CD4-positive, alpha-beta memory T cell (primary cell): ENCODE measurements at places on chromosomes 1 and 21. TPM values are rescaled to one million over a fixed set of nuclear protein-coding genes. Genes with fewer than 3 reads are reported as not detected.

C1orf21 gene
- 0.80 TPM for total RNA-seq

SPRR2G gene
- total RNA-seq: not detected

AQP10 gene
- total RNA-seq: not detected

SCAF4 gene
- 60.2 TPM for total RNA-seq

PGLYRP4 gene
- total RNA-seq: not detected

DNA sequence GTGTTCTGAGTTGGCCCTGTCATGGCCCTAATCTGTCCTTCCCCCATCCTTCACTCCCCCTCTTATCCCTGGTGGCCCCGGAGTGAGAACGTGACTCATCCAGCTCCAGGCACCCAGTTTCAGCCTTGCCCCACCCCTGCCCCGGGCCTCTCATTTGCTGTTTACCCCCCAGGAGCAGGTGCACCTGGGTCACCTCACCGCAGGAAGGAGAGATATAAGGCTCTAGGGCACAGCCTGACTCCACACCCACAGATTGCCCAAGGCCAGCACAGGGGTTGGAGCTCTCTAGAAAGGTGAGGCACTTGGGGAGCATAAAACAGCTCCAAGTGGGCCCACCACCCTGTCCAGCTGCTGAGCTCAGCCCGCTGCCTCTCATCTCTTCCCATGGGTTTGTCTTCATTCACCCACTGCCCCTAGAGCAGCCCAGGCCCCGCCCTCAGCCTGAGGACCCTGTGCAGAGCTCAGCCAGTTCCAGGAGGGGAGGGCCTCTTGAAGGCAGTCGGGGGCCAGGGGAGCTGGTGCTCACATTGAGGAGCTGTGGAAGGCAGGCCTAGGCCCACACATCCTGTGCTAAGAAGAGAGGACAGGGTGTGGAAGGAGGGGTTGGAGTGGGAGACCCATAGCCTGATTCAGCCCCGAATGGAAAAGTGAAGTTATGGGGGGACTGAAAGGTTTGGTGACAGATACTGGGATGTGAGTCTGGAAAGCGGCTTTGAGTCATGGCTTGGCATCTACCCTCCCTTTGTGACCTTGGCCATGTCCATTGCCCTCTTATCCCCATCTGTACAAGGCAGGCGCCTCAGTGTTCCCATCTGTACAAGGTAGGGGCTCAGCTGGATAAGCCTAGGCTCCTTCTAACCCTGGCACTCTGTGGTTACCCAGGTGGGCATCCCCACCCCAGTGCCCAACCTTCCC lies 16.1 kb upstream of the GPR37L1 start:
- H3K36me3 ChIP-seq: no peaks in the 10 kb centered on the region
- H3K4me3 ChIP-seq: no peak overlapping the region
- no peaks in the 10 kb centered on the region for H3K27me3 ChIP-seq

DNA sequence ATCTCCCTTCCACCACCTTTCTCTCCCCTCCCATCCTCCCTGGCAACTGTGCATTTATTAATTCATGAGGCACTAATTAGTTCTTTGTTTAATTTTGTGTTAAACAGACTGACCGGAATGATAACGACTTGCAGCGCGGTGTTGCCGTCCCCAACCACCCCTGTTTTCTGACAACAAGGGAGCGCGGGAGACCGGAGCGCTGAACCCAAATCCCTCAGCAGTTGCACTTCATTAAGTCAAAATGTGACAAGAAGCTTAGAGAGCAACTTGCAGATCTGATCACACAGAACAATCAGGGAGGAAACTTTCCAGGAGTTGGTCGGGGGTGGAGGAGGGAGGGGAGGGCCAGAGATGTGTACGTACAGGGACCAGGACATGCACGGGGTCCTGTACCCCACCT lies 89.2 kb downstream of the CASZ1 start:
- H3K4me3 ChIP-seq: no peak overlapping the region
- H3K27ac ChIP-seq: no peak overlapping the region
- no peak for DNase-seq
- H3K36me3 ChIP-seq: no peaks in the 10 kb centered on the region
- H3K4me1 ChIP-seq: no peaks in the 10 kb centered on the region
- H3K27me3 ChIP-seq: no peaks in the 10 kb centered on the region

DNA sequence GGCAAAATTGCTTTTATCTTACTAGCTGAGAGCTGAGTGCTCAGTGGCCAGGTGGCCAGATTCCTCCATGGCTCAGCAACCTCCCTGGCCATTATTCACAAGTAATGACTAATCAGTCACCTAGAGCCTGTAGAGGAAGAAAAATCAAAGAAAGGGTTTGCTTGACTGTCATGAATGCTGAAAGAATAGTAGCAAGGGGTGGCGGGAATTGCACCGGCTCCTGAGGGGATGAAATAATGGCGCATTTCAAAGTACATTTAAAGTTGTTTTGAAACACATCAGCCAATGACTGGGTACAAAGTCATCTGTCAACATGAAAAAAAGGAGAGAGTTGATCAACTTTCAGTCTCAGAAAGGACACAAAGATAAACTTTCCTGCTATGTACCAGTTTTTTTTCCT lies 99.5 kb downstream of the OMA1 start:
- no peak overlapping the region for H3K4me3 ChIP-seq
- H3K27ac ChIP-seq: no peak overlapping the region
- H3K27me3 ChIP-seq: no peaks in the 10 kb centered on the region

GRCh38 chr1:217343907-217344306 lies 287.0 kb downstream of the GPATCH2 start:
- no peaks in the 10 kb centered on the region for H3K36me3 ChIP-seq
- H3K4me1 ChIP-seq: no peaks in the 10 kb centered on the region
- no peaks in the 10 kb centered on the region for H3K27me3 ChIP-seq
- H3K27ac ChIP-seq: no peak overlapping the region
- no peak overlapping the region for H3K4me3 ChIP-seq

DNA sequence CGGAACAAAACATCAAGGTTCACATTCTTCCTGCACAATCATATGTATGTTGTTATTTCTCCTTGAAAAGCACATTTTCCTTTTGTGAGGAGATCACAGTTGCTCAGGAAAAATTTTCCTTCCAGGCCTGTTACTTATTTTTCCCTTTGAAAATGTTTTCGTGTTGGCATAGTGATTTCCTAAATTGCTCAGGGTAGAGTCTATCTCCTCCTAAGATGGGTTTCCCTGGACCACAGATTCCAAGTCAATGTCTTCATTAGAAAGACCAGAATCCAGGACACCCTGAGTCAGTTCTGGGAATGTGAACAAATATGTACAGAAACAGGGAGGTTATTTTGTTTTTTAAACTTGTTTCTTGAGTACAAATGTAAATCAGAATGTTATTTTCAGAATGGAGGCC lies 94.3 kb upstream of the C1orf105 start:
- H3K27ac ChIP-seq: no peak overlapping the region
- H3K4me1 ChIP-seq: no peaks in the 10 kb centered on the region
- H3K27me3 ChIP-seq: no peaks in the 10 kb centered on the region
- H3K4me3 ChIP-seq: no peak overlapping the region
- no peak for DNase-seq

DNA sequence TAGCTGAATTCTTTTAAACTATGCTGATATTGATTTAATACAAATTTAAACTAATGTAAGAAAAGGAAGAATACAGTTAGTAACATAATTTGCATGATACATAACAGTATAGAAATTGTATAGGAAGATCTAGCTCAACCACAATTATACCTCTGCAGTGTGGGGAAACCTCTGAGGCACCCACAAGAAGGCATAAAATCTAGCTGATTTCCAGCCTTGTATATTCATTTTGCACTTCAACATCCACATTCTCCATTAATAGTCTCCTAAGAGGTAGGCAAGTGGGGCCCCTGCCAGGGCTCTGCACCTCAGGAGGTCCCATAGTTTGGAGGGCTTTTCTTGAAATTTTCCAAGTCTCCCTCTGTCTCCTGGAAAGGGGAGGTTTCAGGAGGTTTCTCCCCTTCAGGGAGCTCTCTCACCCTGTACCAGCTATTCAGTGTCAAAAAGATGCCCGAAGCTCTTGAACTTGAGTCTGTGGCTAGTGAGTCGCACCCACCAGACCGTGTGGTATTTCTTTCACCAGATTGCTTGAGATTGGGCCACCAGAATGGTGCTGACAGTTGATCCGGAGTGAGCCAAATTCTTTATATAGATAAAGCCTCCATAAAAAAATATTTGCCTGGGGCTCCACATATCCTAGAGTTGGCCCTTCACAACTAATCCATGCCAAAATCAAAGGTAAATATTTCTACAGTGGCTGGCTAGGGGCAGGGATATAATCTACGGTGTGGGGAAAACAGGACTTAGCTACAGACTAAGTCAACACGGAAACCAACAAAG lies 108.2 kb downstream of the TIAM1 start:
- DNase-seq: no peak
- H3K27ac ChIP-seq: no peak overlapping the region
- H3K27me3 ChIP-seq: no peaks in the 10 kb centered on the region
- no peaks in the 10 kb centered on the region for H3K36me3 ChIP-seq

DNA sequence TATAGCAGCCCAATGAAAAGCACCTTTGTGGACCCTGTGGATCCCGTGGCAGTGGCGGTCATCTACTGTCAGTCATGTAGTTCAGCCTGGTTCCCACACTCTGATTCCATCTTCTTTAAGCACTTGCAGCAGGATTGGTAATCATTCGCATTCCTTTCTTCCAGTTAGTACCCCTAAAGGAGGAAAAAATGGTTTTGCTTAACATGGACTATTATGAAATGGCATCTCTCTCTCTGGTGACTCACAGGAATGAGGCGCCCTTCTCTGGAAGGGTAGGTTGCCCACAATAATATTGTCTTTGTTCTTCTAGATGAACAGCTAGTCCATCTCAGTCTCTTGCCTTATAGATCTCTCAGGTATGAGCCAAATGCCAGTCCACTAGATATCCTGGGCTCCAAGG lies 127.9 kb upstream of the MROH9 start:
- no peak overlapping the region for H3K27ac ChIP-seq
- H3K4me1 ChIP-seq: no peaks in the 10 kb centered on the region
- H3K4me3 ChIP-seq: no peak overlapping the region
- no peaks in the 10 kb centered on the region for H3K36me3 ChIP-seq
- no peak for DNase-seq

DNA sequence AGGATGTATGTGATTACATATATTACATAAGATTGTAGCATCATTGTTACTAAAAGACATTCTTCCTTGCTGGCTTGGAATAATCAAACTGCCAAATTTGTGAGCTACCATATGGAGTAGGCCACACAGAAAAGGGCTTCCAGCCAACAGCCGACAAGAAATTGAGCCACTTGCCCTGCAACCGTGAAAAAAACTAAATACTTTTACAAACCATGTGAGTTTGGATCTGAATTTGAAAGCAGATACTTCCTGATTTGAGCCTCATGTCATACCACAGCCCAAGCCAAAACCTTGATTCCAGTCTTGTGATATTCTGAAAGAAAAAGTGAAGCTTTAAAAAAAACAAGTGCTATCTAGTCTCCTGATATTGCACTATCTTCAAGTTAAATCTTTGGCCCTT lies 55.6 kb upstream of the PRMT6 start:
- H3K27ac ChIP-seq: no peak overlapping the region
- no peak overlapping the region for H3K4me3 ChIP-seq
- DNase-seq: no peak
- H3K36me3 ChIP-seq: no peaks in the 10 kb centered on the region

GRCh38 chr1:151839457-151840403 lies at the start of gene C2CD4D:
C2CD4D (minus strand) TSS chr1:151839820; CDS start chr1:151838989, 831 bp downstream.
- no peaks in the 10 kb centered on the region for H3K27me3 ChIP-seq
- H3K4me3 ChIP-seq: peak within 1 kb of the TSS; percentile 52
- no peaks in the 10 kb centered on the region for H3K36me3 ChIP-seq
- peaks cover 54% of the 10 kb centered on the region for H3K4me1 ChIP-seq
- peak; percentile 77 for DNase-seq
- peak within 1 kb of the TSS; percentile 75 for H3K27ac ChIP-seq

GRCh38 chr1:116113615-116114014 lies 2.4 kb downstream of the MAB21L3 start:
- no peak for DNase-seq
- no peaks in the 10 kb centered on the region for H3K4me1 ChIP-seq
- H3K4me3 ChIP-seq: no peak overlapping the region
- H3K27ac ChIP-seq: no peak overlapping the region
- no peaks in the 10 kb centered on the region for H3K27me3 ChIP-seq
- H3K36me3 ChIP-seq: no peaks in the 10 kb centered on the region

GRCh38 chr1:107702946-107703571 lies 261.9 kb downstream of the VAV3 start:
- H3K27me3 ChIP-seq: no peaks in the 10 kb centered on the region
- no peaks in the 10 kb centered on the region for H3K36me3 ChIP-seq
- no peak overlapping the region for H3K4me3 ChIP-seq
- H3K27ac ChIP-seq: no peak overlapping the region
- DNase-seq: no peak
